ENCODE measurements at places on chromosomes 5 and 9. TPM values are rescaled to one million over a fixed set of nuclear protein-coding genes. Genes with fewer than 3 reads are reported as not detected.

GRCh38 chr5:115496936-115497576 is 47.5 kb downstream of the FEM1C start:
- H3K36me3 ChIP-seq = no peaks in the 10 kb centered on the region
- H3K27me3 ChIP-seq = no peaks in the 10 kb centered on the region
- no peak overlapping the region for H3K27ac ChIP-seq
- no peaks in the 10 kb centered on the region for H3K4me1 ChIP-seq
- no peak for DNase-seq

- H3K36me3 ChIP-seq = no peaks in the 10 kb centered on the region
- no peak for DNase-seq
- H3K27ac ChIP-seq = no peak overlapping the region
- no peaks in the 10 kb centered on the region for H3K4me1 ChIP-seq
These were observed 353.6 kb downstream of the DEPDC1B start for GRCh38 chr5:60346393-60346792.

FSTL4 gene
- total RNA-seq = 6.0 TPM

DNA sequence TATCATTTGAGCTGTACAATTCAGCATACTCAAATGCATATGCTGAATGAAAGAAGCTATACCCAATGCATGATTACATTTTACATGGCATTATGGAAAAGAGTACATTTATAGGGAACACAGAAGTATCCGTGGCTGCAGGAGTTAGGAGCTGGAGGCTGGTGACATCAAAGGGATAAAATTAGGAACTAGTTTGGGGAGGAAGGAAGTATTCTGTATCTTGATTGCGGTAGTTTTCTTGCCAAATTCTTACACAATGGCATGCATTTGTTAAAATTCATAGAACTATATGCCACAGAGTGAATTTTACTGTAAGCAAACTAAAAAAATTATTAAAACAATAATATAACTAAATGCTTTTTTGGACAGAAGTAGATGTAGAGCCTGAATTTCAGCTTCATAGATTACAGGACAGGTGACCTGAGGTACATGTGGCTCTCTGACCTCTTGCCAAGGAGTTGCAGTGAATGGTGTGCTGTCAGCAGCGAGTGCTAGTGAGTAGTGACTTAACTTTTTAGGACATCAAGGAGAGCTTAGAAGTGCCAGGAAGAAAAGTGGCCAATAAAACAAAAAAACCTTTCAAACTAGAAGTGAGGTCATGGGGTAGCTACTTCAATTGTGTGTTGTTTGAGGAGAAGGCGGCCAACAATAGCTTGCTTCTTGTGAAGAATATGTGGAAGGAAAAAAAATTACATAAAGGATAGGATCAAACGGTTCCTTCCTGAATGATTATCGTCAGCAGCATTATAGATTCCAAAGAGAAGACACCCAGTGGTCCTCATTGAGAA is 514.9 kb upstream of the CLINT1 start:
- H3K27ac ChIP-seq = no peak overlapping the region
- no peak for DNase-seq
- no peaks in the 10 kb centered on the region for H3K36me3 ChIP-seq
- no peaks in the 10 kb centered on the region for H3K4me1 ChIP-seq
- no peak overlapping the region for H3K4me3 ChIP-seq

DNA sequence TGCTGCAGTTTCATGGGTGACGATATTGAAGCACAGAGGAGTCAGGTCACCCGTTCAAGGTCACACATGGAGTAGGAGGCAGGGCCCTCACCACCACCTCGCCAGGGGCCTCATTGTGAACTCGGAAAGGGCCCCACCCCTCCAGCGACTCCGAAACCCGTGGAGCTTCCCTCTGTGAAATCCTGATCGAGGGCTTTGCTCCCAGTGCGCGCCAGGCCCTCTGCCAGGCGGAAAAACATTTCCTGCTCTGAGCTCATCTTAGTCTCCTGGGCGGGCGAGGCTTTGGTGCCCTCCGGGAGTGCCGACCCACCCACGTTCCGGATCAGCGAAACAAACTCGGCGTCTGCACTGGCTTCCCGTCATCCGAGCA is 75.0 kb upstream of the FCN1 start:
- DNase-seq = no peak
- H3K27me3 ChIP-seq = no peaks in the 10 kb centered on the region
- no peak overlapping the region for H3K4me3 ChIP-seq
- peaks cover 13% of the 10 kb centered on the region for H3K4me1 ChIP-seq
- H3K36me3 ChIP-seq = no peaks in the 10 kb centered on the region

DNA sequence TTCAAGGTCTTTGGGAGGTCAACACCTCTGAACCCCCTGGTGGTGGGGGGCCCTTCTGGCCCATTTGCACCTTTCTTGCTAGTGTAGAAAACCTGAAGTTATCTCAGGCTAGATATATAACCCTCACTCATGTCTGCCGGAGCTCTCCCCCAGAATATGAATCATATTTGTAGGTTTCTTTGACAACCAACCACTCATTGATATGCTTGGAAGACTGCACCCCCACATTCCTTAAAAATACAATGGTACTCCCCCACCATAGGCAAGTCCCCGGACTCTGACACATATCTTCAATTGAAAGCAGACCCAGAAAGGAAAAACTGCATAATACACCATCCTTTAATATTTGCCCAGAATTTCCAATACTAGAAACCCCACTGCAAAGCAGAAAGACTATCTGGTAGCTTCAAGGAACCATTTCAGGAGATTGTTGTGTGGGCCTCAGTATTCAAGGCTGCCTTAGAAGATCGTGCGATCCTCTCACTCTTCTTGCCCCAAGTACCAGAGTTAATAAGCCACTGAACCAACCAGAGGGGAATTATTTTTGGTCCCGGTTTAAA is 978 bp upstream of the UBE2B start:
- H3K4me1 ChIP-seq = peaks cover 15% of the 10 kb centered on the region
- no peaks in the 10 kb centered on the region for H3K36me3 ChIP-seq
- peak overlapping the region; percentile 68 for H3K4me3 ChIP-seq
- peak overlapping the region; percentile 98 for H3K27ac ChIP-seq
- DNase-seq = no peak

- no peak overlapping the region for H3K27ac ChIP-seq
- H3K27me3 ChIP-seq = no peaks in the 10 kb centered on the region
- no peak for DNase-seq
- no peak overlapping the region for H3K4me3 ChIP-seq
- H3K36me3 ChIP-seq = peaks cover 3% of the 10 kb centered on the region
These were observed 41.0 kb downstream of the CLINT1 start for GRCh38 chr5:157817928-157818327.

DNA sequence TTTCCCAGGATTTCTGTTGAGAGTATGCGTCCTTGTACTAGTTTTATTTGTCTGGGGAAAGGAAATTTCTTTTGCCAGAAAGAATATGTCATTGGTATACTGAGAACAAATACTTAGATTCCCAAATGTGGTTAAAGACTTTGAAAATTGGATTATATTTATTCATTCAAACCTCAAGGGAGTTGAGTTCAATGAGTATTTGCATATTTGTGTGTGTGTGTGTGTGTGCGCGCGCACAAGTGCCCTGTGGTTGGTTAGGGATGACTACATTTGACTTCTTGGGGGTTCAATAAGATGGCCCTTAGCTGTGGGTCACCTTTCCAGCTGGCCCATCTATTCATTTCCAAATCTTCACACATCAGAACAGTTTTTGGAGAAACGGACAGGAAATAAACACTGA is 4.9 kb downstream of the RXFP3 start:
- no peak overlapping the region for H3K4me3 ChIP-seq
- H3K36me3 ChIP-seq = no peaks in the 10 kb centered on the region
- no peak overlapping the region for H3K27ac ChIP-seq
- H3K27me3 ChIP-seq = peaks cover 51% of the 10 kb centered on the region

DNA sequence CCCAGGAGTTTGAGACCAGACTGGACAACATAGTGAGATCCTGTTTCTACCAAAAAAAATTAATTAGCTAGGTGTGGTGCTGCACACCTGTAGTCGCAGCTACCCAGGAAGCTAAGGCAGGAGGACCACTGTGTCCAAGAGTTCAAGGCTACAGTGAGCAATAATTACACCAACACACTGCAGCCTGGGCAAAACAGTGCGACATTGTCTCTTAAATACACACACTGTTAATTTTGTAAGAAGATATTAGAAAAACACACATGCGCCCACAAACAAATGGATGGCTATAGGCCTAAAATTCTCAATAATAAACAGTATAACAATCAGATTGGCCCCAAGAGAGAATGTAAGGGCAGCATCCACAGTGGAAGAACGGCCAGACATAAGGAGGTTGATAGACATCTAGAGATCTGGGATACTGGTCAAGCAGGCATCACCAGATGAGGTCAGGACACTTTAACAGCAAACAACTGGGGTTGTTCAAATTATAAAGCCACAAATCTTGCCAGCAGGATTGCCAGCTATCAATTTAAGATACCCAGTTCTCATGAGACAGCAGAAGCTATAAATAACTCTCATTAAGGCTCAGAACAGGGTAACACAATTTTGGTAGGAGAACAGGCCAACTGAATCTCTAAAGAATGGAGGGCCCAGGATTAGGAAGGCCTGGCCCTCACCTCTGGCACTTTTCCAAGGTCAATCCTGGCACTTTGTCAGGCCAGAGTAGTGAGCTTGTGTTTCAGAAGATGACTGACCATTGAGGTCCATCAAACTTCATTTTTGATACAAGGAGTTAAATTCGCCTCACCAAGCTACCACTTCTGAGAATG is 29.5 kb downstream of the GOLPH3 start:
- peaks cover 11% of the 10 kb centered on the region for H3K4me1 ChIP-seq
- no peak for DNase-seq
- peaks cover 10% of the 10 kb centered on the region for H3K36me3 ChIP-seq
- H3K27ac ChIP-seq = no peak overlapping the region

DNA sequence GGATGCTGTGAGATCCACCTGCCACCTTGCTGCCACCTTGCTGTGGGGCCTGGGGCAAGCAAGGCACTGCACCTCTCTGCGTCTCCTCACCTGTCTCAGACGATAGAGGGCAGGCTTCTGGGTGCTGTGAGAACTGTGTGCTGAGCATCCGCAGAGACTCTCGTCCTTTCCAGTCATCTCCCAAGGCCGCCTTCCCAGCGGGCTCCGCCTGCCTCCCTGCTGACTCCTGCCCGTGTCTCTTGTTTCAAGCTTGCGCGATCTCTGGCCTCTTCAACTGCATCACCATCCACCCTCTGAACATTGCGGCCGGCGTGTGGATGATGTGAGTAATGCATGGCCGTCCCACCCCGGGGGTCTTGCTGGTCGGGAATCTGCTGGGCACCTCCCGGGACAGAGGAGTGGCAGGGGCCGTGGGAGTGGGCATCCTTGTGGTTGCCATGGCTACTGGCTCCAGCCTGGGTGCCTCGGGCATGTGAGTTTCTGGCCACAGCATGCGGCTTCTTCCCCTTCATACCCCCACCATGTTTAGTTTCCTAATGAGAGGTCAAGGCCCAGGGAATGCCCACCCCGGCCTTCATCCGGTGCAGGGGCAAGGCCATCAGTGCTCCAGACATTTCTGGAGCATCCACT is 3.6 kb downstream of the CACFD1 start:
- peaks cover 52% of the 10 kb centered on the region for H3K36me3 ChIP-seq
- no peak overlapping the region for H3K4me3 ChIP-seq
- H3K4me1 ChIP-seq = peaks cover 47% of the 10 kb centered on the region
